ENCODE measurements at places on chromosomes 3 and 15. TPM values are rescaled to one million over a fixed set of nuclear protein-coding genes. Genes with fewer than 3 reads are reported as not detected.

Gene FBXL22
- 0.73 TPM for polyA plus RNA-seq

Gene SCN11A
- not detected for polyA plus RNA-seq

Gene CLDN1
- polyA plus RNA-seq: not detected

Gene GOLGA8T
- polyA plus RNA-seq: not detected

Gene SPSB4
- polyA plus RNA-seq: not detected

Gene UBA7
- polyA plus RNA-seq: 61.5 TPM

Gene CERS3
- not detected for polyA plus RNA-seq

Gene DNAJA4
- 4.7 TPM for polyA plus RNA-seq

Gene TMEM108
- not detected for polyA plus RNA-seq

All from IgD-negative memory B cell (primary cell).